ENCODE measurements at places on chromosomes 5 and 9. TPM values are rescaled to one million over a fixed set of nuclear protein-coding genes. Genes with fewer than 3 reads are reported as not detected.

Gene ZNF879
- total RNA-seq, result 6.2 TPM

Gene ARRDC3
- 13.6 TPM for total RNA-seq

Gene LCN12
- not detected for total RNA-seq

Gene OR1Q1
- not detected for total RNA-seq

Gene C5orf34
- total RNA-seq, result 0.58 TPM

Gene ADGRV1
- total RNA-seq, result not detected

Gene SARDH
- 4.9 TPM for total RNA-seq

Gene PCDHA9
- not detected for total RNA-seq

Gene PCDHB12
- under 0.01 TPM for total RNA-seq

Gene ISL1
- not detected for total RNA-seq

Gene RASGRF2
- 0.09 TPM for total RNA-seq

Gene GOLPH3
- total RNA-seq, result 78.3 TPM

Gene ARHGEF39
- 1.5 TPM for total RNA-seq

Gene OLFM1
- 10.1 TPM for total RNA-seq

Gene RANBP17
- total RNA-seq, result 4.7 TPM

Gene OBP2B
- total RNA-seq, result not detected

Gene LCP2
- total RNA-seq, result not detected

Gene GRIN3A
- total RNA-seq, result not detected

Gene ACOT12
- total RNA-seq, result not detected

Gene FLT4
- total RNA-seq, result 0.12 TPM
